ENCODE measurements at places on chromosomes 12 and 14. TPM values are rescaled to one million over a fixed set of nuclear protein-coding genes. Genes with fewer than 3 reads are reported as not detected.

The STXBP6 gene
- total RNA-seq: 1.9 TPM

The DPF3 gene
- 0.22 TPM for total RNA-seq

The CCDC88C gene
- 7.2 TPM for total RNA-seq

The C1S gene
- 41.1 TPM for total RNA-seq

The KERA gene
- total RNA-seq: not detected

The BIN2 gene
- total RNA-seq: 0.07 TPM

The KRT82 gene
- total RNA-seq: not detected

The CLEC14A gene
- total RNA-seq: not detected

The KLRC2 gene
- total RNA-seq: 2.1 TPM

The GDF3 gene
- not detected for total RNA-seq

The PTMS gene
- 854 TPM for total RNA-seq

The OTX2 gene
- not detected for total RNA-seq

The ADAMTS20 gene
- not detected for total RNA-seq

The CLEC2A gene
- not detected for total RNA-seq
